ENCODE measurements at places on chromosomes 7 and 10.

- DNase-seq = no peak
These were observed 89.1 kb downstream of the NEUROD6 start for GRCh38 chr7:31251441-31251840.

- DNase-seq = no peak
These were observed 12.3 kb downstream of the OGDH start for GRCh38 chr7:44618753-44619152.

DNA sequence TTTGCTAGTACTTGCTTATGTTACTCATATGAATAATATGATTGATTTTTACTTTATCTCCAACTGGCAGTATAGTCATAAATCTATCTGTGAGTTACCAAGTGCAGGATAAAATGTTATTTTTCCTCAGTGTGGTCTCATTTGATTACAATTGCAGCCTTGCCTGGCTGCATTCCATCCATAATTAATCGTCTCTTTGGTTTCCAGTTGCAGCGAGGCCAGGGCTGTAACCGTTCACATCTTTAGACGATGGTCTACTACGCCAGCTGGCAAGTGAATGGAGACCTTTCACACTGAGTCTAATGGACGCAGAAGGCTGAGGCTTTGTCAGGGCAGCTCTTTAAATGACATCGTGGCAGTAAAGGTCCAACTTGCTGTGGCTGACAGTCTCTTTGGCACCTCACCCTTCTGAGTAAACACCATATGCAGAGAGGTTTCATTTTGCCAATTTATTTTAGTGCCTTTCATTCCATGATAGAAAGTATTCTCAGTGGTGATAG, 84.0 kb downstream of the ARL4A start:
- DNase-seq = peak; percentile 97

DNA sequence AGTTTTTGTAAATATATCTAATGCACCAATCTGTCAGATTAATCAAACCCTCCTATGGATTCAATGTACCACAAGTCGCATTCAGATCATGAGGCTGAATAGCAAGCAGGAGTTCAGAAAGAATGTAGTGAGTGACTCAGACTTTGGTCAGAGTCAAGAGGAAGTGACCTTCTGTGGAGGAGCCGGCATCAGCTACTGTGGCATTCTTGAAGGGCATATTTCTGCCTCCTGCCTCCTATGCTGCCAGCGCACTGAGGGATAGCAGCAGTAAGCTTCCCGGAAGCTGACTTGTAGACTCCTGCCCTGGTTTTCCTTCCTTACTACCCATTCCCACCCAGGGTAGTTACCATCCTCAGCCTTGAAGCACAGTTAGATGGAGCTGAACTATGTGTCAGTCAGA, 867.5 kb downstream of the NRG3 start:
- no peak for DNase-seq

DNA sequence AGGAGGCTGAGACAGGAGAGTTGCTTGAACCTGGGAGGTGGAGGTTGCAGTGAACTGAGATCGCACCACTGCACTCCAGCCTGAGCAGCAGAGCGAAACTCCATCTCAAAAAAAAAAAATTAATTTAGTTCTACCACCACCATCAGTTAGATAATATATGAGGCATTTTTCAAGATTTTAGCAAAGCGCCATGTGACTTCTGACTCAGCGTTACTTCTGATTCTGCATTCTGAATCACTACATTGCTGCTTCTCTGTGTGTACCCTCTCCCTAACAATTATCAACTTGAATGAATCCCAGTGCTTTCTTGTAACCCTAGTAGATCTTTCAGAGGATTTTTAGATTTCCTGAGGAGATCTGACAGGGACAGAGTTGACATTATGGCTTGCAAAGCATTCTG, 176.8 kb upstream of the SORCS1 start:
- no peak for DNase-seq

DNA sequence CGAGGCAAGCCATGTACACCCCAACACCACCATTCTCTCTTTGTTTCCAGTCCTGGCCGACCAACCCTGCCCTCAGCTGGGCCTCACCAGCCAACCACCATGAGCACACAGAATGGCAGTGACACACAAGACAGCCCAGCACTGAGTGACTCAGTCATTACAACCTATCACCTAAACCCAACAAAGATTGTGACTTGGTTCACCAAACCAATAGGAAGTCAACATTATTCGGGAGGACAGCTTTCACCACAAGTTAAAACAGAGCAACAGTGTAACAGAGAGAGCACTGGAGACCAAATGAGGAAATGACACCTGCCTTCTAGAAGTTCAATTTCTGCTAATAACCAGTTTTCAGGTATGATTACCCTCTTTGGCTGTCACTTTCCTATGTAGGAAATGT, 72.1 kb downstream of the DNMBP start:
- no peak for DNase-seq

- no peak for DNase-seq
These were observed 729 bp downstream of the DNAJB6 start for GRCh38 chr7:157337316-157338149.

- DNase-seq = no peak
These were observed 28.7 kb downstream of the ZNF775 start for GRCh38 chr7:150407588-150408392.

DNA sequence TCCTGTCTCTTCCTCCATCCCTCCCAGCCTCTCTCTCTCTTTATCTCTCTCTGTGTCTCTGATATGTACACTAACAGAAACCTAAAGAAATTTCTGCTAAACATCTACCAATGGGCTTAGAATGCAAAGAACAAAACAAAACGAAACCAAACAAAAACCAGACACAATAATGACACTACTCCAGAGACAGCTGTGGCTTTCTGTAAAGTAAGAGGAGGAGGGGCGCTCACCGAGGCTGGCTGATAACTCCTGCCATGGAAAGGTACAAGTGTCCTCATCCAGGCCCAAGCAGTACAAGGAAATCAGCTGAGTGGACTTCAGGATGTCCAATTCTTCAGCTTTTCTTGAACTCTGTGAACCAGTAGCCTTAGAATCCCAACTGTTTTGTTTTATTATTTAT, 70.4 kb upstream of the FZD8 start:
- no peak for DNase-seq

- no peak for DNase-seq
These were observed 752.5 kb downstream of the CCSER2 start for GRCh38 chr10:85080934-85081333.

GRCh38 chr7:50304129-50304910, at the start of gene IKZF1:
Gene IKZF1 (plus strand): TSS chr7:50304716. CDS start chr7:50319062, 14,346 bp downstream.
- no peak for DNase-seq

DNA sequence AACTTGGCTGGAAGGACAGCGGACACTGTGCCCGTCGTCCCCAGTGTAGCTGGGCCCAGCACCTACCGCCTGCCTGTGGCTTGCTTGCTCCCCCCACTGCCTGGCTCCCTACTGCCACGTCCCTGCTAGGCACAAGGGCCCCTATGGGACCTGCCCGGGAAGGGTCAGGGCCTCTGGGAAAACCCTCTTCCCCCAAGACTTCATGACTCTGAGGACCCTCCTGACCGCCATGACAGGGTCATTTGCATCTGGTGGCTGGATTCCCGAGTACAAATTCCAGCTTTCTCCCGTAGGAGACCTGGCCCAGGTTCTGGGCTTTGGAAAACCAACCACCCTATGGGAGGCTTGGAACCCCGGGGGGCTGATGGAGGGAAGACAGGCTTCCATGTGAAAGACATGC, 1.4 kb upstream of the MMD2 start:
- no peak for DNase-seq

GRCh38 chr10:114393886-114394285, 10.4 kb downstream of the AFAP1L2 start:
- no peak for DNase-seq

DNA sequence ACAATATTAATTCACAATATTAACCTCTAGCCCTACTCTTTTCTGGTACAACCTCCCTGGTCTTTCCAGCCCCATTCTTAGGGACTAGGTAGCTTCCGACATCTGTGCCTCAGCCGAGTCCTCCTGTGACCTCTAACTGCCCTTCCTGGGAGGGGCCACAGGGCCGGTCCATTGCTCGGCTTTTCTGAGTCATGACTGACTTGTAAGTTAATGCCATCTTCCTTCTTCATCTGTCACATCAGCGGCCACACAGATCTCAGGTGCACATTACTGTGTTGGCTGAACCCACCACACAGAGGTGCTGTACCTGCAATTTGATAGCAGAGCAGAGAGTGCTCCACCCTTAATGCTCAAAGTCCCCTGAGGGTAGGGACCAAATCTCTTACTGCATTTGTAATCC, 4.1 kb upstream of the CPA4 start:
- no peak for DNase-seq

GRCh38 chr10:7231509-7232414, 179.1 kb downstream of the SFMBT2 start:
- DNase-seq = no peak

- no peak for DNase-seq
These were observed 367.6 kb downstream of the HGF start for GRCh38 chr7:81402227-81402626.

- no peak for DNase-seq
These were observed 399.2 kb downstream of the SORCS1 start for GRCh38 chr10:106765241-106765754.

DNA sequence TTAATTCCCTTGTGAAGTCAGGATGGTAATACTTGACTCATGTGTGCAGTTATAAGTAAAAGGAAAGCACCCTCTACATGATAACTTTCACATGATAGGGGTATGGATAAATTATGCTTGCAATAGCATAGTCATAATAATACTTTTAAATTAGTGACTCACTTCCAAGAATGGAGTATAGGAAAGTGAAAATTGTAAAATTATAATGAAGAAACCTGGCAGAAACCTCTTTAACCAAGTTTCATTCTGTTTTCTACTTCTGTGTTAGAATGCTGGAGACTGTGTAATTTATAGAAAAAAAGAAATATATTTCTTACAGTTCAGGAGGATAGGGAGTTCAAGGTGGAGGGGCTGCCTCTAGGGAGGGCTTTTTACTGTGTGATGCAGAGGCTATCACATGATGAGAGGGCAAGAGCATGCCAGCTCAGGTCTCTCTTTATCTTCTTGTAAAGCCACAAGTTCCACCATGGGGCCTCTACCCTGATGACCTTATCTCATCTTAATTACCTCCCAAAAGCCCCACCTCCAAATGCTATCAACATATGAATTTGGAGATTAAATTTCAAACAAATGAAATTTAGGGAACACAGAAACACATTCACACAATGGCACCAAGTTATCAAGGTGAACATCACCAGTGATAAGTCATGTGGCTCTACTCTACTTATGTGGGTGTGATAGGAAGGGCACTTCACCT, 43.2 kb downstream of the HDAC9 start:
- DNase-seq = no peak

DNA sequence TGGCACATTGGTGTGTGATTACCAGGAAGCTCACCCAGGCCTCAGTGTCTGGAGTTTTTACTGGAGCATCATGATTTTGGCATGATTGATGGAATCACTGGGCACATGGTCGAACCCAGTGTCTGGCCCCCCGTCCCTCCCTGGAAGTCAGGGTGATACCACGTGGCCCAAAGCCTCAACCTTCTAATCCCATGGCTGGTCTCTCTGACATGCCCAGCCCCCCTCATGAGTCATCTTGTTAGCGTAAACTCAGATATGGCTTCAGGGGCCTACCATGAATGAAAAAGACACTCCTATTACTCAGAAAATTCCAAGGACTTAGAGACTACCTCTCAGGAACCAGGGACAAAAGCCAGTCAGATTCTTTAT, 109.3 kb downstream of the GRK5 start:
- no peak for DNase-seq

DNA sequence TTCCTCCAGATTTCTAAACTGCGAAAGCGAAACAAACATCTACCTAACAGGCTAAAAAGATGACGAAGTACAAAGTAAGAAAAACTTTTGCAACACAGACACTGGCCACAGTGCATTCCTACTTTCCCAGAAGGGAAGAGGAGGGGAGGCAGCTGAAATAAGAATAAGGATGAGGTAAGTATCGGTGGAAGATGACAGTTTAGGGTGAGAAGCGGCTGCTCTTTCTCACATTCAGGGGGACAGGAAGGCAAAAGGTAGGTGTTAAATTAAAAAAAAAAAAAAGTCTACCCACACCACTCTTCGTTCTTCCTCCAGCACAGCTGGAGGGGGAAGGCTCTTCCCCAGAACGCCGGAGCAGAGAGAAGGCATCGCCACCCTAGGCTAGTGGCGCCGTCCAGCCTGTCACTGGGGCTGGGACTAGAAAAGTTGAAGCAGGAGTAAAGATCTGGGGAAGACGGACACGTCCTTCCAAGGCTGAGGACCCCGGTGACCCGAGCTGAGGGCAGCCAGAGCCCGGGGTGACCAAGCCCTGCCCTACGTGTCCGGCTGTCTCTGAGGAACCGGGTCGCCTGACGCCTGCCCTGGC, 846 bp downstream of the DNAJC1 start:
- no peak for DNase-seq

DNA sequence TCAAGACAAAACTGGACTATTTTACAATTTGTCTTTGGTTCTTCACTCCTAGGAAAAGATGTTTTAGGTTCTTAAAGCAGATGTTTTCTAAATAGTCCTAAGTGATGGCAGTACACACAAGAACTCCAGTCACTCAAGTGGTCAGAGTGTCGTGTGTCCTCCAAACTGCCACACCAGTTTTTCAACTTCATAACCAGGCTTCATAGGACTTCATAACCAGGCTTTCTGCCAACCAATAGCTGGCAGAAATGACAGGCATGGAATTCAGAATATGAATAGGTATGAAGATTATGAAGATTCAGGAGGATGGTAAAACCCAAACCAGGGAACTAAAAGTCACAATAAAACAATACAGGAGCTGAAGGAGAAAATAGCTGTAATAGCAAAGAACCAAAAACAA, 721.2 kb upstream of the SEMA3D start:
- no peak for DNase-seq

- no peak for DNase-seq
These were observed 257 bp downstream of the WAC start for GRCh38 chr10:28533186-28533564.

GRCh38 chr10:109824206-109824605, 99.1 kb downstream of the XPNPEP1 start:
- no peak for DNase-seq

- no peak for DNase-seq
These were observed 7.5 kb downstream of the HOXA1 start for GRCh38 chr7:27088002-27088922.

DNA sequence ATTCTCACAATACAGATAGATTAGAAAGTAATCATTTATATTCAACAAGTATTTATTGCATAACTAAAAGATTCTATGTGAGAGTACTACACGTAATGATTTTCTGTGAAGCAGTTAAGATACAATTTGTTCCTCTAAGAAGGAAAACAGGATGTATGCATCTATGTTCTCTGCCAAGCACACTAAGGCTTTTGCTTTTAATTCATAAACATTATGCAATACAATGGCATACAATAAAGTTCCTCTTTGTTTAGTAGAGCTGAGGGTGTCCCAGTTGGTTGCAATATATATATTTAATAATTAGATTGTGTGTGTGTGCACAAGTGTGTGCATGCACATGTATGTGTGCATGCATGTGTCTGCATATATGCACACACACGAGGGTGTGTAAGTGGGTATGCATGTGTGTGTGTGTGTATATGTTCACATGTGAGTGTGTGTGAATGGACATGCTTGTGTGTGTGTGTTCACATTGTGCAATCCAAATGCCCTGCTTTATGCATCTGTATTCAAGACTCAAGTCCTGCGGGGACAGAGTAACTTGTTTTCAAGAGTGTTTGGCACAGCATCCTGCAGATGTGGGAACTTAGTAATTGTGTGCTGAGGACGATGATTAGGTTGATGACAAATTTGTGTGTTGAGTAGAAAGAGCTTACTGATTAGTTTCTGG, 481.5 kb upstream of the KLF6 start:
- DNase-seq = no peak
